Fibroblast of skin of right quadriceps (primary cell): ENCODE measurements at places on chromosomes 5 and 9.

GRCh38 chr5:113524927-113525326 is 11.4 kb downstream of the YTHDC2 start:
- DNase-seq, result peak; percentile 15

GRCh38 chr5:158948376-158948886 is 151.3 kb downstream of the EBF1 start:
- no peak for DNase-seq

GRCh38 chr9:32965999-32966722 is 35.3 kb downstream of the APTX start:
- DNase-seq, result peak; percentile 28

GRCh38 chr5:45410304-45410995 is 285.7 kb downstream of the HCN1 start:
- no peak for DNase-seq

DNA sequence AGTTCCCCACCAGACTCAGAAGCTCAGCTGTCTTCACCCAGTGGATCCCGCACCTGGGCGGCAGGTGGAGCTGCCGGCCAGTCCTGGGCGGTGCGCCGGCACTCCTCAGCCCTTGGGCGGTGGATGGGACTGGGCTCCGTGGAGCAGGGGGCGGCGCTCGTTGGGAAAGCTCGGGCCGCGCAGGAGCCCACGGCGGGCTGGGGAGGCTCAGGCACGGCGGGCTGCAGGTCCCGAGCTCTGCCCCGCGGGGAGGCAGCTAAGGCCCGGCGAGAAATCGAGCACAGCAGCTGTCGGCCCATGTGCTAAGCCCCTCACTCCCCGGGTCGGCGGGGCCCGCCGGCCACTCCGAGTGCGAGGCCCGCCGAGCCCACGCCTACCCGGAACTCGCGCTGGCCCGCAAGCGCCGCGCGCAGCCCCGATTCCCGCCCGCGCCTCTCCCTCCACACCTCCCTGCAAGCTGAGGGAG is 560.0 kb downstream of the BRINP1 start:
- DNase-seq, result no peak

- no peak for DNase-seq
Observed at GRCh38 chr9:6199596-6199995, 16.0 kb upstream of the IL33 start.

GRCh38 chr5:4197151-4197550 is 601.5 kb downstream of the IRX1 start:
- no peak for DNase-seq

- no peak for DNase-seq
Observed at GRCh38 chr9:7293091-7293490, 506.5 kb downstream of the DMAC1 start.

DNA sequence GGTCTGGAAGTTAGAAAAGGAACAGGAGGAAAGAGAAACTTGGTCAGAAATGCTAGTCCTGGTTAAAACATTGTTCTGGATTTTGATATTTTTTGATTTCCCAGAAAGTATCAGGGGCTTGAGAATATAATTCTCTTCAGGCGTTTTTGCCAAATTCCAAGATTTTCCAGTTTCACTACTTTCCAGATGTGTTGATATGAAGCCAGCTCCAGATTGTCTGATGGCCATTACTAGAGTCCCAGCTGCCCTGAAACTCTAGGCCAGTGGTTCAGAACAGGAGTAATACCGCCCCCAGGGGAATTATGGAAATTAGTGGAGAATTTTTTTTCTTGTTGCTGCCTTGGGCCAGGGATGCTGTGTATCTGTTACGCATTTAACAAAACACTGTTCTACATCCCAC is 88.6 kb downstream of the KCNN2 start:
- peak; percentile 7 for DNase-seq

GRCh38 chr5:148398698-148399121 is 15.0 kb downstream of the FBXO38 start:
- DNase-seq, result no peak

DNA sequence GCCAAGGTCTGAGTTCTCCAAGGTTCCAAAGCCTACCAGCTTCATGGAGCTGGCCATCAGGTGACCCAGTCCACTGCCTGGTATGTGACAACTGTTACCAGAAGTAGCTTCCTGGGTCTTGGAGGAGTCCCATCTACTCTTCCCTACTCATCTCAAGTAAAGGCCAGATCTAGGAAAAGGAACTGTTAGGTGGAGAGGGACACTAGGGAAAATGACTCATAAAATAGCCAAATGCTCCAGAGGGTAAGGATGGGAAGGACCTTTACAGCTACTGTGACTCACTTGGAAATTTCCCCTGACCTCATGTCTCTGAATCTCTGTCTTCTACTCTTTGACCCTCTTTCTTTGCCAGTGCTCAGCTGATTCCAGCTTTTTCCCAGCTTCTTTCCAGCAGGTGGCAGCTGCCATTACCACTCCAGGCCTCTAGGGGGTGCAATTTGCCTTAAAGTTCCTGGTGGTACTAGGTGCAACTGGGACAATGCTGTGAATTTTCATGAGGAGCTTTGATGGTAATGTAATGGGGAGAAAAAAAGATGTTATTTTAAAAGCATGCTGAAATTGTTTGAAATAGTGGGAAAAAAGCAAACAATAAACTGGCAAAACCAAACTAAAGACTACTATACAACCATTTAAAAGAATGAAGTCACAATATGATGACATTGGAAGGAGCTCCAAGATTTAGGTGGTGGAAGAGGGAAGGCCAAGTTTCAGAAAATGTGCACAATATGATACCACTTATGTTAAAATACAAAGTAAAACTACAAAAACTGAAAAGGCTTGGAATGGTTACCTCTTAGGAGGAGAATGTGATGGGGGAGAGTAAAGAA is 27.1 kb upstream of the MYORG start:
- DNase-seq, result peak; percentile 53

DNA sequence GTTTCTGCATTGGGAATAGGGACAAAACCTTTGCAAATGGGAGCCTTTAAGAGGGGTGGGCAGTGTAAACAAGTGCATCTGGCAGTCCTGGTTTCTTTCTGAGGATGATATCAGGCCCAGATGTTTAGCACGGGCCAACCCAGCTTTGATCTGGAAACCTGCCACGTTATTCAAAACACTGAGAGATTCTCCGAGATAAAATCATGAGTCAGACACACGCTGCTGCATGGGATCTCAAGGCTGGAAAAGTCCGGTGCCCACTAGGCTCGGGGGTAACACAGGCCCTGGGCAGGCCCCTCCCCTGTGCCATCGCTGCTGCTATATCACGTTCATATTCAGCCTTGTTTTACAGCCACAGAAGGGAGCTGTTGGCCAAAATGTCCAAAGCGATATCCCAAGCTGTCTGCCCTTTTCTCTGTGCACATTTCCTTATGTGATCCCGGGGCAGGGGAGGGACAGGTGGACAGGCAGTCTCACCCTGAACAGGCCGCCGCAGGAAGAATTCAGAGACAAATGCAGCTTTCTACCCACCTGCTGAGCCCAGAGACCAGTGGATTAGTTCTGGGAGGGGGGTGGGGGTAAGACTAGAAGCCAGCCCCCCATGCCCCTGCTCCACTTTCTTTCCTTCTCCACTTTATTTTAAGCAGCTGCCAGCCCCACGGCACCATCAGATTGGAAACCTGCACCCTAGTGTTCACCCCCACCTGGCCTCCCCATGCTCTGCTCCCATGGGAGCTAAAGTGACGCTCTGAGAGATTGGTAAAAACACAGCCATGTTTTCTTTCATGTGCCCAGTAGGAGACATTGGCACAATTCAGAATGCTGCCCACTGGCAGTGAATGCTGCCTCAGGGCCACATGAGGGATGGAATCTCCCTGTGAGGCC is 63.1 kb downstream of the TMOD1 start:
- peak; percentile 31 for DNase-seq

GRCh38 chr9:137136881-137137607 is 1.9 kb upstream of the GRIN1 start:
- no peak for DNase-seq

DNA sequence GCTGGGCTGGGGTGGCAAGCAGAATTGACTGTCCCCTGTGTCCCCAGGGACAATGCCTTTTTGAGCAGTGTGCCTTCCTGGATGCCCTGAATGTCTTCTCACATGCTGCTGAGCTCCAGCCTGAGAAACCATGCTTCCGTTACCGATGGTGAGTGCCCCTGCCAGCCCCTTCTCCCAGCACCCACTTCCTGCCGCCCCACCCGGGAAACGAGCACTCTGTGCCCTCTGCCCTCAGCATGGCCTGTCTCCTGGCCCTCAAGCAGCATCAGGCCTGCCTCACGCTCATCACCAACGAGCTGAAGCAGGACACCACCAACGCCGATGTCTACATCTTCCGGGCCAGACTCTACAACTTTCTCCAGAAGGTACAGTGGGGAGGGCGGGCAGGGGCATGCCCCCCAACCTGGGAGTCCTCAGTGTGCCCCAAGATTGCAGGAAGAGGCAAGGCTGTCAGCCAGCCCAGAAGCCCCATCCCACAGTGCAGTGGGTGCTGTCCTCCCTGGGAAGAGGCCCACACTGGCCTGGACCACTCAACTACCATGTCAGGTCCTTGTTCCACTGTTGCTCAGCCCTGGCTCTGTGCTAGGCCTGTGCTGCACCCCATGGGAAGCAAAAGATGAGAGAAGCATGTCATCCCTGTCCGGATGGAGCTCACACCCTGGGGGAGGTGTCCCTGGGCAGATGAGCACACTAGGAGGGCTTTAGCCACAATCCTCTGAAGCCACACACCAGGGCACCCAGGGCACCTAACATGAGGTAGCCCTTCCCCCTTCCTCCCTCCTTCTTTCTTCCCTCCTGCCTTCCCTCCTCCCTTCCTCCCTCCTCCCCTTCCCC is 4.4 kb downstream of the TTC16 start:
- no peak for DNase-seq

GRCh38 chr9:82555431-82556051 is 507.4 kb downstream of the RASEF start:
- DNase-seq, result no peak

DNA sequence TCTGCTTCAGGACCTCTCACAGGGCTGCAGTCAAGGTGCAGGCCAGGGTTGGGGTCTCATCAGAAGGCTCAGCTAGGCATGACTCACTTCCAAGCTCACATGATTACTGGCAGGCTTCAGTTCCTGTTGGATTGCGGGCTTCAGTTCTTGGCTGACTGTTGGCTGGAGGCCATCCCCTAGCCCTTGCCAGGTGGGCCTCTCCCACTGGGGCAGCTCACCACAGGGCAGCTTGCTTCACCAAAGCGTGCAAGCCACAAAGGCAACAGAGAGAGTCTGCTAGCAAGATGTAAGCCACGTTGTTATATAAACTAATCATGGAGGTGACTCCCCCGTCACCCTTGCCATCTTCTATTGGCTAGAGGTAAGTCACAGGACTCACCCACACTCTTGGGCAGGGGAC is 14.4 kb downstream of the CPLX2 start:
- no peak for DNase-seq

- peak; percentile 3 for DNase-seq
Observed at GRCh38 chr5:155783791-155784190, 543.2 kb upstream of the SGCD start.

- peak; percentile 17 for DNase-seq
Observed at GRCh38 chr5:17816944-17817343, 182.7 kb downstream of the TAF11L14 start.
